ENCODE measurements at places on chromosomes 2 and 18. TPM values are rescaled to one million over a fixed set of nuclear protein-coding genes. Genes with fewer than 3 reads are reported as not detected.

GRCh38 chr2:232129483-232129882 lies 168.0 kb downstream of the DIS3L2 start:
- no peak for DNase-seq

DNA sequence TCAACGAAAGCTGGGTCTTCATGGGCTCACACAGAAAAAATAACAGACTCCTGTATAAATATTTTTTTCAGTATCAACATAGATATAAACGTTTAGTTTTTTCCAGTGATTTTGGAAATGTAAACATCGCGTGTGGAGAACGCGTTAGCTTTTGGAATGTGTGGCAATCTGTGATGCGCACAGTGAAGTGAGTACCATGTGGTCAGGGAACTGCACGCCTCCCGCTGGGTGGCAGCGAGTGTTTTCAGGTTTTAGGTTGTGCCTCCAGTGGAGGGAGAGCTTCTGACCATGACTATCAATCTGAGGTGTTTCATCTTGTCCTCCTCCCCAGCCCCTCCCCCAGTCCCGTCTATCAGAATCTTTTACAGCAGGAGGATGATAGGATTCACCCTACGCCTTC lies 127.8 kb downstream of the ARHGAP28 start:
- DNase-seq = peak; percentile 86

DNA sequence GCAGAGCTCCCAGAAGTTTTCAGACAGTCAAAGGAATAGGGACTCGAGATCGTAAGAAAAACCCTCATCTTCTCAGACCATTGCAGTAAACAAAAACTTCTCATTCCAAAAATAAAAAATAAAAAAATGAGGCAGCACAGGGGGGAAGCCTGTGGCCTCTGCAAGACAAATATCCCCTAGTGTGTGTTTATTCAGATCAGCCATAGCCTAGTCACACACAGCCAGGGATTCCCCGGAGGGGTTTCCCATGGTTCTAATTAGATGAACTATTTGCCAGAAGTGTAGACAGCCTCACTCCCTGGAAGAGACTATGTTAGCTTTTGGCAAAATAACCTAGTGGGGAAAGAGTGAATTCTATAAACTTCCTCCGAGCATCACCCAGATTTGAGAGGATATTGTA lies 122.9 kb upstream of the KLF7 start:
- DNase-seq = no peak

DNA sequence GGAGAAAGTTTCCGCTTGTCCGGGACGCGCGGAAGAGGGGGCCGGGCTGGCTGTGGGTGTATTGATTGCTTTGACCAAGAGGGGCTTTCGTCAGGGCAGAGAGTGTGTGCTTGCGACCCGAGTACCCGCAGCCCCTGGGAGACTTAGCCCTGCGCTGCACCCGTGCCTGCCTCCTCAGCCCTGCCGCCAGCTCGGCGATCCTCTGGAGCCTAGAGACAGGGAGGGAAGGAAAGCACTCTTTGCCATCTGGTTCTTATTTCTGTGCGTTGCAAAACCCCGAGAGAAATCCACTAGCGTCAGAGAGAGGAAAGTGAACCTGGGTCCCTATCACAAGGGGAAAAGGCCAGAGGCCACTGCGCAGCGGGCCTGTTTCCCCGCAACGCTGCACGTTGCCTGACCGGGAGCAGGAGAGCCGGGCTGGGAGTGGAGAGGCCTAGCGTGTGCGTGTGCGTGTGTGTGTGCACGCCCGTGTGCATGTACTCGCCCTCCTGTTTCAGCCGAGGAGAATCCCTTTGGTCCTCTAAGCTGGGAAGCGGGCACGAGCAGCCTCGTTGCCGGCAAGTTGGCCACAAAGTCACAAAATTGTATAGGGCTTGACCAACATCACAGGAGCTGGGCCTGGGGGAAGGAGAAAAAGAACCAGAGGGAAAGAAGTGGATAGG lies 1.7 kb downstream of the SIX3 start:
- no peak for DNase-seq

DAW1 gene
- 1.4 TPM for total RNA-seq

DNA sequence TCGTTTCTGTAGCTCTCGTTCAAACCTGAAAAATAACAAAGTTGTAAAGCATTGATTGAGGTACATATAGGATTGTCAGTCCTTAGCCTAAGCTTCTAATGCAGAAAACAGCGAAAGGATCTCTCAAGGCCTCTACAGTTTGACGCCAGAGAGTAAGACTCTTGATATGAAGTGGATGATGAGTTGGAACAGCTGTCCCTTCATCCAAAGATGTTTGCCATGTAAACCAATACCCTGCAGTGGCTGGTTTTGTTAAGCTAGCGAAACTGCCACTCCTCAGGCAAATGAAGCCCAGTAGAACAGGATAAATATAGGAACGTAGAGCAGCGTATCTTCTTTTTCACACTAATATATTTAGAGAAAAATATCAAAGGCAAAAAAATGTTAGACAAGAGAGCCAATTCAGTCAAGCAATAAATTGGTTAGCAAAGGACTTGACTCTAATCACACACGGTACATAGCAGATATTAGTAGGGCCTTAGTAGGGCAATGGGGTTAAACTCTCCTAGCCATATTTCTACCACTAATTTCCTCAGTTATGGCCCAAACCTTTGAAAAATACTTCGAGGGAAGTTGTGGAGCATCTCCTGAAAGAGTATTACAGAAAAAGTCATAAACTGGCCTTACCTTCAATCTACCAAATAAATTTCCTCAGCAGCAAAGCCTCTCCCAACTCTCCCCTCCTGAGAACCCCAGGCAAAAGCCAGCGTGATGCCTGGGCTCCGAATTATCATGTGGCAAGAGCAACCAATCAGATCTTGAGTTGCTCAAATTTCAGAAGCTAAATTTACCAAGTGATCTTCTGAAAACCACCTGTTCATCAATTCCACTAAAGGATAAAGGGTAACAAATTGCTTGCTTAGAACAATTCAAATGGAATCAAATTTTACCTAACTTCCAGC lies at the start of gene NEB:
TSS of gene NEB (minus strand) at position 706 of the 902 bp plus-strand sequence. CDS start 1,320 bp downstream, outside the sequence.
- no peak for DNase-seq

GPR75 gene
- total RNA-seq = 1.7 TPM

Measured in IMR-90 (cell line).